Mucosa of gallbladder (tissue), 1 donor: ENCODE measurements at places on chromosomes 7 and 10. TPM values are rescaled to one million over a fixed set of nuclear protein-coding genes. Genes with fewer than 3 reads are reported as not detected.

- no peak for DNase-seq
Observed at GRCh38 chr7:45812946-45813345, 59.9 kb downstream of the CCDC201 start.

- no peak for DNase-seq
Observed at GRCh38 chr7:99615989-99616358, 772 bp upstream of the ZSCAN25 start.

The CTTNBP2 gene
- 10.6 TPM for total RNA-seq

- peak; percentile 54 for DNase-seq
Observed at GRCh38 chr7:2477447-2478398, 1.5 kb upstream of the GRIFIN start.

The ATG9B gene
- total RNA-seq, result 1.2 TPM

DNA sequence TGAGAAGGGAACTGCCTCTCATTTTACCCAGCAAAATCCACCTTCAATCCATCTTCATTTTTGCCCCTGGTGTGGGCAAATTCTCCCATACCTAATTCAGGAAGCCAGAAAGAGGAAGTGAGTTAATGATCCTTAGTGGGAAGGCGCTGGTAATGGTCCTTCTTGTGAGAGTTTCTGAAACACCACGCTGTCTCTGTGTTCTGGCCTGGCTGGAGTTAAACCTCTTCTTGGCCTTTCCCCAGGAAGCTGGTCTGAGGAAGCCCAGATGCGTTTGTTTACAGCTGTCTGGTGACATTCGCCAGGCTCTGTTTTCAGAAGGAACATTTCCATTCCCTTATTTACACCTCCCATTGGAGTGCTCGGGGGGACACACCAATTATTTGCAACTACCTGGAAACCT, 24.3 kb downstream of the HTRA1 start:
- DNase-seq, result peak; percentile 61

- DNase-seq, result no peak
Observed at GRCh38 chr10:130766071-130766470, 545.5 kb downstream of the TCERG1L start.

- DNase-seq, result no peak
Observed at GRCh38 chr7:84152995-84153394, 41.6 kb downstream of the SEMA3A start.

GRCh38 chr7:27516421-27516820, 146.3 kb downstream of the HIBADH start:
- no peak for DNase-seq

GRCh38 chr7:96235281-96235680, 86.6 kb downstream of the SLC25A13 start:
- no peak for DNase-seq

DNA sequence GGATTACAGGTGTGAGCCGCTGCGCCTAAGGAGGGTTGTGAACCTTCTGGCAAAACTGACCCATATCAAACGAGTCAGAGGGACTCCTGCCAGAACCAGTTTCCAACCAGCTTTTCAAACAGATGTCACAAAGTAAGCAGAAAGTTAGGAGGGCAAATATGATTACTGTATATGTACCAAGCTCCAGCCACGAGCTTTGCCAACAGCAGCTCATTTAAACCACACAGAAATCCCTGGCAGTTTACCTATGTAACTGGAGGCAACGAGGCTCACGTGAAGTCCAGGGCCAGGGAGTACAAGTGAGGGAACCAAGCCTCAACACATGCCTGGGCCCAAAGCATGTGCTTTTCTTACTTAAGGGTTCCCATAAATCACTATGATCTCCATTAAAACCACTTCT, 12.5 kb upstream of the DAGLB start:
- no peak for DNase-seq

The URGCP gene
- 38.4 TPM for total RNA-seq

The ADAP1 gene
- 52.4 TPM for total RNA-seq

GRCh38 chr7:140517546-140518369, 38.5 kb upstream of the MKRN1 start:
- DNase-seq, result peak; percentile 91

The TLL2 gene
- 6.7 TPM for total RNA-seq

GRCh38 chr10:101506829-101507661, 81.0 kb downstream of the POLL start:
- DNase-seq, result no peak

- DNase-seq, result no peak
Observed at GRCh38 chr7:97187067-97187466, 69.6 kb downstream of the SDHAF3 start.

DNA sequence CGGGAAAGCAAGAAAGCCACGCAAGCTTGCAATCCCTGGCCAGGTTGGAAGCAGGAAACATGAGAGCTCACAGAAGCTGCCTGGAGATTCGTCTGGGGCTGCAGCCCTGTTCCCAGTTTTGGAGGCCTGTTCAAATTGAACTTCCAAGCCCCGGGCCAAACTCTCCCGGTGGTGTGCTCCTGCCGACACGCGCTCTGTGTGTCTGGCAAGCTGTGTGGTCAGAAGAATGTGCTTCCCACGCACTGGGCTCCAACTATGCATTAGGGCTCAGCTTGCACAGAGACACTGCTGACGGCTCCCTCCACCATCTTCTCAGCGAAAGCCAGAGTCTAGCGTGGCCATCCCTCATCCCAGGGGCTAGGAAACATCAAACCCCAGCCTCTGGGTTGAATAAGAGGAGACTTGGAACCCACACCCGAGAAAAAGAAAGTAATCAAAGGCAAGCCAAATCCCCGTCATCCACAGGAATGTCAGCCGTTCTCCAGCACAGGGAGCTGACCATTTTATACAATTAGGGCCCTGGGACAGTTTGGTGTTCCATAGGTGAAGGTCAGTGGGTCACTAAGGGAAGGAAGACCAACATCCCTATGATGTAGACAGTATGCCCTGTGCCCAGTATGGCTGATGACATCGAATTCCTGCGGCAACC, 107.2 kb downstream of the FGFR2 start:
- DNase-seq, result peak; percentile 57

DNA sequence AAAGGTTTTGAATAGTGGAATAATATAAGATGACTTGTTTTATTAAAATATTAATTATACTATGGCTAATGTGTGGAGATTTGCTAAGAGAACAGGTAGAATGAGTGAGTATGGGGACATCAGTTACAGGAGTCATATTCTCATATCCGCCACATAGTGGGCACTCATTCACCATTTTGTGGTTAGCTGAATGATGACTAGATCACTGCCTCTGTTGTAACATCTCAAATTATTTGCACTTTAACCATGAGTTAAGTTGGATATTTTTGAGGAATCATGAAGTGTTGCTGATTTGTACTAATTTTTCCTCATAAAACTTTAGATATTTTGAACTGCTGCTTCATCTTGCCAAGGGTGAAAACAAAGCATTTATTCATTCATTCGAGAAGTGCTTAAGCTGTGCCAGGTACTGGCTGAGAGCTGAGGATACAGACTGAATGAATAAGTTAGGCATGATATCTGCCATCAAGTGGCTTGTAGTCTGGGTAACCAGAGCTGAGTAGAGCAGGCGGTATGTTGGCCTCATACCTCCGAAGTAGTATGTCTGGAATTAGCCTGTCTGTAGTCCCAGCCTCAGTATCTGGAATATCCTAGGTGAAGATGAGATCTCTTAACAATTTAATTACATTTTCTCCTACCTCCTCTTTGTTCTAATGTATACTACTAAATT, 100.5 kb downstream of the ZEB1 start:
- no peak for DNase-seq

DNA sequence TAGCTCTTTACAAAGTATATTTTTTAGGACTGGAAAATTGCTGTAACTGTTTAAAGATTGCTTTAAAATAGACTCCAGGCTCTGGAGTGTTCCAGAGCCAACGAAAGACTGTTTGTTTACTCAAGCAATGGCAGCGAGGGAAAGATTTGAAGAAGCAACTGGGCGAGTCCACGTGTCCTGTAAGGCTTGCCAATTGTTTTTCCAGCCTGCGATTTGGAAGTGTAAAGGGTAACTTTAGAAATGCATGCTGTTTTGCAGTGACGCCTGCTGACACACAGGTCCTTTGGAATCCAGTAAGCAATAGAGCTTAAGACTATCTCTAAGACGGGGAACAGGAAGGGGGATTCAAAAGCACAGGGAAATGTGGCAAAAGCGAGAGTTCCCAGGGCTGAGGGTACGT, 55.8 kb downstream of the TACC2 start:
- peak; percentile 62 for DNase-seq

The RELN gene
- total RNA-seq, result 1.8 TPM

The PLEKHS1 gene
- 0.75 TPM for total RNA-seq
